ENCODE measurements at places on chromosomes 6 and 20.
A peak's percentile ranks its signal among the peaks of the same experiment; 100 is the strongest.

DNA sequence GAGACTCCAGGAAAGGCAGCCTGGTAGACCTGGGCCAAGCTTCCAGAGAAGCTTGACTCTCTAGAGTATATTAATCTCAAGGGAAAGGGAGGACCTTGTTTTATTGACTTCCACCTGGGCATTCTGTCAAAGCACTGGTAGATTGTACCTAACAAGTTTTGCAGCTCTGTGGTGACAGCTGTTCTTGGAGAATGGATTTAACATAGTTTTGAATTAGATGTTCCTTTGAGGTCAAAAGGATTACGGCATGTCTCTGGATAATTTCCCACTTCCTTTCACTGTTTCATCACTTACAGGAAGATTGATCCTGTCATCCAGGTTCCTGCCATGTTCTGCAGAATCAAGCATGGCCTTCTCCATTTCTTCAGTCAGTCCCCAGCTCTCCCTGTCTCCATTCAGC is 246.0 kb downstream of the PHACTR1 start:
- no peak for DNase-seq

GRCh38 chr20:50533061-50533460 is 22.9 kb downstream of the PTPN1 start:
- no peak for DNase-seq

GRCh38 chr20:38043512-38044300 is 10.2 kb downstream of the RPRD1B start:
- no peak for DNase-seq

DNA sequence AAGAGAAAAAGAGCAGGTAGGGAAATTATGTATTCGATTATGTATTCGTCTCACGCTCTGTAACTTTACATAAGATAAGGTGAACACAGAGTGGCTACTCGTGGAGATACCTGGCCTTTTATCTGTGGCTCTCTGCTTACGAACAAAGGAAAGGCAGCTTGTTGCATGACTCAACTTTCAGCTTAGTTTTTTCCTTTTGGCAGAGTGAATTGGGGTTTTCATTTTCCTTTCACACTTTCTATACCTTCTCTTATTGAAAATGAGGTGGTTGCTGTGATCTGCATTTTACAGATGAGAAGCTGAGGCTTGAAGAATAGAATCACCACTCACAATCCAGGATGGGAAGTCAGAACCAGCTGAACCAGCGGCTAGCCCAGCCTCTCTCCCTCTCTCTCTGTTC is 13.3 kb upstream of the KCNK15 start:
- DNase-seq: no peak

DNA sequence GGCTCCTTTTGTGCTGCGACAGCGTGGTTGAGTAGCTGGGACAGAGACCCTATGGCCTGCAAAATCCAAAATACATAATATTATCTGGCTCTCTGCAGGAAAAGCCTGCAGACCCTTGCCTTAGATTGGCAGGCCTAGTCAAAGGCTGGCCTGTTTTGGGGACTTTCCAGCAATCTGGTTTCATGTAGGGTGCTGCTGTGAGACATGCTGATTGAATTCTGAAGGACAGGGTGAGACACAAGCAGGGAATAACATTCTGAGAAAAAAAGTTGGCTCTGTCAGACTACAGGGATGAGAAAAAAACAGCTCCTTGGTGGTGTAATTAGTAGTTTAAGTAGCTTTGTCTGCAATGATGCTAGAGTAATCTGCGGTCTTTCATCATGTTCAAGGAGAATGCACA is 402.7 kb upstream of the AGPAT4 start:
- DNase-seq: no peak

DNA sequence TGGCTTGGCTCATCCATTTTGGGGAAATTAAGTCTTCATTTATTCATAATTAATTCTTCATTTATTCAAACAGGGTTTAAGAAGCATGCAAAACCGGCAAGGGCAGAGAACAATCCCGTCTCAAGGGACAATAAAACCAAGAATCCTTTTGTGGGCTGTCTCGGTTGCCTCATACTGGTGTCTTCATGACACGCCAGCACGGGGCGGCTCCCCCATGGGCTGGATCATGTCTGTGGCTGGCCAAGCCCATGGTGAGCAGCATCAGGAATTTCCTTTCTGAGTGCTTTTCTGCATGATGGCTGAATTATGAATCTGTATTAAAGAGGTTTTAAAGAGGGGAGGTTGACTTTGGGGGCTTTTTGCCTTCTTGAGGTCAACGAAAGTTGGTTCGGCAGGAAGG is 38.3 kb upstream of the DUSP22 start:
- DNase-seq: no peak

GRCh38 chr6:160063771-160064413 is 57.7 kb upstream of the SLC22A1 start:
- no peak for DNase-seq

GRCh38 chr20:57236813-57237584 is 29.4 kb downstream of the BMP7 start:
- DNase-seq: no peak

DNA sequence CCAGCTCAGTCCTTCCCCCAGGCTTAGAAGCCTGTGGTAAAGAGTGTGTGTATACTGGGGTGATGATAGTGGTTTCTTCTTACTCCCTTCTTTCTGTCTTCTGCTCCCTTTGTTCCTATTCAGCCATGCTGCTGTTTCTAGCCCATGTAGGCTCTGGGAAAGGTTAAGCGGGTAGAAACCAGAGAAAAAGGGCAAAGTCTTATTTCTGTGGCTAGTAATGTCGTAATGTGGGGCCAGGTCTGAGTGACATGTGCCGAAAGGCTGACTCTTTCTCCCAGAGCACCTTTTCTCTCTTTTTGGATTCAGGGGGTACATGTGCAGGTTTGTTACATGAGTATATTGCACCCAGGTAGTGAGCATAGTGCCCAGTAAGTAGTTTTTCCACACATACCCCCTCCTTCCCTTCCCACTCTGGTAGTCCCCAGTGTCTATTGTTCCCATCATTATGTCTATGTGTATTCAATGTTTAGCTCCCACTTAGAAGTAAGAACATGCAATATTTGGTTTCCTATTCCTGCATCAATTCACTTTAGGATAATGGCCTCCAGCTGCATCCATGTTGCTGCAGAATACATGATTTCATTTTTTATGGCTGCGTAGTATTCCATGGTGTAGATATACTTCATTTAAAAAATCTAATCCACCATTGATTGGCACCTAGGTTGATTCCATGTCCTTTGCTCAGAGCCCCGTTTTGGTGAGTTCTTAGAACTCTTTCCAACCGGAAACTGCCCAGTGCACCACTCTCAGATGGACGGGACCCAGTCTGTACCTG is 74.3 kb downstream of the EFHC1 start:
- DNase-seq: no peak

DNA sequence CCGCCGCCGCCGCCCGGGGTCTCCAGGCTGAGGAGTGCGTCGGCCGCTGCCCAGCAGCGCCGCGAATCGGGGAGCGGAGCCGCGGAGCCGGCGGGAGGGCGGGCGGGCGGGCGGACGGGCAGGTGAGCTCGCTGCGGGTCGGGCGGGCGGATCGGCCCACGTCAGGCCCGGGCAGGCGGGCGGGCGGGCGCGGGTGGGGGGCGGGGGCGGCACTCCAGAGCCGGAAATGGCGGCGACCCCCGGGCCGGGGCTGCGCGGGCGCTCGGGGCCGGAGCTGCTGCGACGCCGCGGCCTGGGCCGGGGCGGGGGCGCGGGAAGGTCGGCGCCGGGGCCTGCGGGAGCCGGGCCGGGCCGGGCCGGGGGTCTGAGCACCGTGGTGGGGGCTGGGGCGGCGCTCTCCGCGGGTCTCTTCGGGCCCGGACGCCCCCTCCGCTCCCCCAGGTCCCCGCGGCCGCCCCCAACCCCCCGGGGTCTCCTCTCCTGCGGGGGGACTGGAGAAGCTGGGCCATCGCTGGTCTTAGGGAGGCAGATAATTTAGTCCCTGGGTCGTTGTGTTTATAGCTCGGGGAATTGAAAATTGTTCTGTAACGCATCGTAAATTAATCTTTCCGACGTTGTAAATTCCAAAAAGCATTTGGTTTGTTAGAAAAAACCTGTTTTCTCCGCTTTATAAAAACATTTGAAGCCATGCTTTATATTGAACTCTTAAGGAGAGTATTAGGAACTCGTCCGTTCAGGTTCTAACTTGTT is 451 bp downstream of the DNAJC5 start:
- no peak for DNase-seq

DNA sequence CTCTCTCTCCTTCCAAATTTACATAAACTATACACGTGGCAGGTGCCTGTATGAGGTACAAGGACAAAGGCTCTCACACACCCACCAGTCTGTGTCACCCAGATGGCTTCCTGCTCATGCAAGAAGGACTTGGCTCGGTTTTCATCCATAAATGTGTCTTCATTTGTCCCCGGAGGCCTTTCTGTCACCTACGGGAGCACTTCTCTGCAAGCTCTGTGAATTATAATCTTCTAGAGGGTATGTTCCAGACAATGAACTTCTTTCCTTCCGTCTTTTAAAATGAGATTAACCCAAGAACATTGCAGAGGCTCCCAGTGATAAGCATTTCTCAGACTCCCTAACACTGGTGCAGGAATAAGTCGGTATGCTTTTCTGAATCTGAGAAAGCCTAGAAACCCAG is 123.6 kb downstream of the PTPRT start:
- no peak for DNase-seq

- DNase-seq: no peak
These were observed 12.7 kb downstream of the GGT7 start for GRCh38 chr20:34859826-34860545.

DNA sequence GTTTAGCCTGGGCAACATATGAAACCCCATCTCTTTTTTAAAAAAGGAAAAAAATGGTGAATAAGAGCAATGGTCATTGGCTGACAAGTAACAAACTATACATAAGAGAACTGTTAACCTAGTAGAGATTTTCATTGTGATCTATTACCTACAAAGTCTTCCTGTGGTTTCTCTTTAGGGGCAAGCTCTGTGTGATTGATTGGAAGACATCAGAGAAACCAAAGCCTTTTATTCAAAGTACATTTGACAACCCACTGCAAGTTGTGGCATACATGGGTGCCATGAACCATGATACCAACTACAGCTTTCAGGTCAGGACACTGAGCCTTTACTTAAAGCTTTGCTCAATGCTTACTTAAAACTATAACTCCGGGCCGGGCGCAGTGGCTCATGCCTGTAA is 19.2 kb downstream of the MGME1 start:
- DNase-seq: no peak

GRCh38 chr6:68126089-68126749 is 508.9 kb upstream of the ADGRB3 start:
- DNase-seq: no peak

DNA sequence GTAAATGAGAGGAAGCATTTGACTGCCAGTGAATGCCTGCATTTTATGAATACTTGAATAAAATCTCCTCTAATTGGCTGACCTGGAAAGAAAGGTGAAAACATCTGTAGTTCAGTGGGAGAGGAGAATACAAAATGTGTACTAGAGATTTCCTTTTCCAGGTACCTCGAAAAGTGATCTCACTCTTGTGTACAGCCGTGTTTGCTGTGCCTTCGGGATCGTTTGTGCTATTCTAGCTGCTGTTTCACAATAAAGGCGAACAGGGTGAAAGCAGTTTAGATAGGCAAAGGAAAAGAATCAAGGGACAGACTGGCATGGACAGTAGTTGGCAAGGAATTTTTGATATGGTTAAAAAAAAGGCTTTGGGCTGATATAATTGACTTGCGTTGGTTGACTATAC is 112.3 kb downstream of the ARID1B start:
- peak; percentile 16 for DNase-seq

- DNase-seq: no peak
These were observed 14.6 kb downstream of the EPB41L2 start for GRCh38 chr6:131048459-131048858.

GRCh38 chr20:62406635-62407176 is 379 bp downstream of the CABLES2 start:
- DNase-seq: no peak

DNA sequence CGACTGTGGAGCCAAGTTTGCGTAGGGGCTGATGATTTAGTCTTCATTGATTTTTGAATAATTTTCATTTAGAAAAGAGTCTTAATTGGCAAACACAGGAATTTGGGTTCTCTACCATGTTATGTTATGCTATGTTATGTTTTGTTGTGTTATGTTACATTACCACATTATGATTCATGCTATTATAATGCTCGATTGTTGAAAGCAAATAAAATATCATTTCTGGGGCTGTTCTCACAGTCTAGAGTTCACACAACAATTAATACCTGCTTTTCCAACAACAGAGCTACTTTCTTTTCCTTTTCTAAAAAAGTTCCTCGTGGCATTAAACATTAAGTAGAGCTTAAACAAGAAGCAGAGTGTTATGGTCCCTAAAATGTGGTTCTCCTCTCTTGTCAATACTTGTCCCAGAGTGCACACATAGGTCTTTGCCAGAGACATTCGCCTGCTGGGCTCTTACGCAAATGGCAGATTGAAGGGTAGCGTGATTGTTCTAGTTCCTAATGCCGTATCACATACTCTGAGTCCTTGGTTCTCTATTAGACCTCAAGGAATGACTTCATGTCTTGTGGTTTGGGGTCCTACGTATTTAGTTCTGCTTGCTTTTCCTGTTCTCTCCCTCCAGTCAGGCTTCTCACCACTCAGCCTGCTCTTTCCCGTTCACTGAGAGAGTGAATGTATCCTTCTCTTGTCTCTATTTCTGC is 370.3 kb downstream of the CD109 start:
- DNase-seq: no peak

GRCh38 chr6:133333852-133334251 is 92.7 kb downstream of the EYA4 start:
- DNase-seq: no peak

- DNase-seq: no peak
These were observed 31.7 kb upstream of the HCRTR2 start for GRCh38 chr6:55142610-55143009.

DNA sequence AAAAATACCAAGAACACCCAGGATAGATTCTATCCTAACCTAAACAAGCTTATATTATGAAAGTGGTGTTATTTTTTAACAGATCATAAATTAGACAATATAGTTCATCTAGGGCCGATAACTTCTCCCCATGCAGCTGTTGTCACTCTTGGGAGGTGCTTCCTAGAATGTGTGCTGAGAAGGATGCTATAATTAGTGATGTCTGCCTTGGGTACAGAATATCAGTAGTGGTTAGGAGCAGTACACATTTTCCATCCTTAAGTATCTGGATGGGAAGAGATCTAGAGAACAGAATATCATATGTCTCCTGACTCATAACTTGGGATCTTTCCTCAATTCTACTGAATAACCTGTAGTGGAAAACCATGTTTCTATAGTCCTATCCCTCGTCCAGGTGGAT is 214.5 kb downstream of the BCKDHB start:
- no peak for DNase-seq

DNA sequence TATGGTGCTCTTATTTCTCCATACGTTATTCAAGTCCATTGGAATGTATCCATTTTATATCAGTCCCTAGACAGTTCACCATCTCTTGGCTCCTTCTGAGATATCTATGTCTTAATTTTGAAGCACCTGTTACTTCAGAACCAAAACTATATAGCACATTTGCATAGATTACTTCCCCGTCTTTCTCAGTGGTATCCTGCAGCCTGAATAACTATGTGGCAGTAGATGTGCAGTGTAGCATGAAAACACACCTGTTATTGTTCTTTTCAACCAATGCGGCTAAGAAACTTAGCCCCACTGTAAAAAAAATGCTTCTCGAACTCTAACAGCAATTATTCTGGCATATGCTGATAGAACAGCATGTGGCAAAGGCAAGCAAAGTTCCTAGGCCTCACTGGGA is 1184.4 kb upstream of the ADGRB3 start:
- DNase-seq: no peak

GRCh38 chr6:35489995-35490791 is 6.7 kb downstream of the TEAD3 start:
- peak; percentile 74 for DNase-seq

Data from NCI-H510A treated with DMSO at 0.1 percent for 48 hours (cell line).